ENCODE measurements at places on chromosomes 4 and X.

GRCh38 chr4:176467001-176467400 lies 147.2 kb downstream of the SPCS3 start:
- DNase-seq, result peak; percentile 30

GRCh38 chrX:138519296-138519695 lies 192.2 kb downstream of the FGF13 start:
- DNase-seq, result peak; percentile 15

- peak; percentile 41 for DNase-seq
Observed at GRCh38 chr4:156378033-156378665, 424.5 kb upstream of the CTSO start.

- DNase-seq, result no peak
Observed at GRCh38 chr4:175326796-175327195, 408.6 kb downstream of the ADAM29 start.

- peak; percentile 46 for DNase-seq
Observed at GRCh38 chrX:122586831-122587230, 597.2 kb upstream of the GRIA3 start.

DNA sequence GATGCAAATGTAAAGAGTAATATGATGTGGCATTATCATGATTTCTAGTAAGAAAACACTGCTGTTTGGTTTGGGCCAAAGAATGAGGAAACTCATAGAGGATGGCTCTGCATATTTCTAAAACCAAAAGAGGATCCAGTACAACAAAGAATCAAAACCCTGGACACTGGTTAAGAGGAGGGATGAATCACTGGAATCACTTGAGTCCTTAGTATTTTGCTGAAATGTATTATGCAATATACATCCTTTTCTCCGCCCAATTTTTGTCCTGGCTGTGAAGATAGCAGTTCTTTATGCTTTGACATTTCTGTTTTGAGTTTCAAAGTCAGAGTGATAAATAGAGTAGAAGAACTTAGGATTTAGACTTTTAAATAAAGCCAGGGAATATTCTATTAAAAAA lies 345.9 kb downstream of the PACRGL start:
- no peak for DNase-seq

GRCh38 chr4:129179276-129179675 lies 83.3 kb downstream of the C4orf33 start:
- DNase-seq, result no peak

DNA sequence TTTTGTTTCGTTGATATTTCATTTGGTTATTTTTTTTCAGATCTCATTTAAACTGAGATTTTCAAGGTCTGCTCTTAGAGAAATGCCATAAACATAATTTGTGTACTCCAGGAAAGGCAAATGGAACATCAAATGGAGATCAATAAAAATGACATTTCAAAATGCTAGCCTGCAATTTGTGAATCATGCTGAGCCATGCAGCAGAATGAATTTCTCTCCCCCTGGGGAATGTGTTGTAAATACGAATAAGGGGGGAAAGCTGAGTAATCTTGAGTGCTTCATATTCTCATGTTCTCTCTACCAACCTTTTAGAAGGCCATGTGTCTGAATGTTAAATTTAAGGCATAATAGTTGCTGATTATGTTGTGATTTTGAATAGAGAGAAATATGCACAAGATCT lies 7.8 kb downstream of the ZCCHC4 start:
- DNase-seq, result no peak

DNA sequence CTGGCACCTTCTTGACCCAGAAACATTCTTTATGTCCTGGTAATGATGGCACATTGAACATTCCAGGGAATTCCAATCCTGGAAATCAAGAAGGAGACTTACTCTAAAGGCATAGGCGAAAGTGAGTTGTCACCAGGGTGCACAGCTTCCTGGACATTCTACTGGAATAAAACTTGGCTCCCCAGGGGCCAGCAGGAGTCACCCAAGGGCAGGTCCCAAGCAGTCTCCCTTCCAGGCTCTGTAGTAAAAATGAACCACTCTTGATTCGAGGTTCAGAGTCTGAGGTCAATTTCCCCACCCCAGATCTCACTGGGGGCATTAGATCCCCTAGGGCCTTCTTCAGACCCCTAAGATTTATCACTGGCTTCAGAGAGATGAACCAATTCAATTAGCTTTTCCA lies 338.7 kb upstream of the GATB start:
- no peak for DNase-seq

GRCh38 chrX:23478056-23478455 lies 143.4 kb downstream of the PTCHD1 start:
- peak; percentile 63 for DNase-seq

DNA sequence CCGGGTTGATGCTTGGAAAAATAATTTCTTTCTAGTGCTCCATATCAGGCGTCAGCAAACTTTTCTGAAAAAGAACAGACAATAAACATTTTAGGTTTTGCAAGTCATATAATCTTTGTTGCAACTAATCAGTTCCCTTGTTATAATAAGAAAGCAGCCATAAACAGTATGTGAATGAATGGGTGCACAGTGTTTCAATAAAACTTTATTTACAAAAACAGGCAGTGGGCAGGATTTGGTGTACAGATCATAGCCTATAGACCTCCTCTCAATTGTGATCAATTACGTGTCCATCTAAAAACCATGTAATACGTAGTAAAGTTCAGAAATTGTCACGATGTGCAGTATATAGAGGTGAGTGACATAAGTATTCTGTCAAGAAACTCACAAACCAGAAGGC lies 143.4 kb downstream of the AREG start:
- no peak for DNase-seq

GRCh38 chrX:136525738-136526606 lies 6.0 kb upstream of the VGLL1 start:
- DNase-seq, result peak; percentile 66

DNA sequence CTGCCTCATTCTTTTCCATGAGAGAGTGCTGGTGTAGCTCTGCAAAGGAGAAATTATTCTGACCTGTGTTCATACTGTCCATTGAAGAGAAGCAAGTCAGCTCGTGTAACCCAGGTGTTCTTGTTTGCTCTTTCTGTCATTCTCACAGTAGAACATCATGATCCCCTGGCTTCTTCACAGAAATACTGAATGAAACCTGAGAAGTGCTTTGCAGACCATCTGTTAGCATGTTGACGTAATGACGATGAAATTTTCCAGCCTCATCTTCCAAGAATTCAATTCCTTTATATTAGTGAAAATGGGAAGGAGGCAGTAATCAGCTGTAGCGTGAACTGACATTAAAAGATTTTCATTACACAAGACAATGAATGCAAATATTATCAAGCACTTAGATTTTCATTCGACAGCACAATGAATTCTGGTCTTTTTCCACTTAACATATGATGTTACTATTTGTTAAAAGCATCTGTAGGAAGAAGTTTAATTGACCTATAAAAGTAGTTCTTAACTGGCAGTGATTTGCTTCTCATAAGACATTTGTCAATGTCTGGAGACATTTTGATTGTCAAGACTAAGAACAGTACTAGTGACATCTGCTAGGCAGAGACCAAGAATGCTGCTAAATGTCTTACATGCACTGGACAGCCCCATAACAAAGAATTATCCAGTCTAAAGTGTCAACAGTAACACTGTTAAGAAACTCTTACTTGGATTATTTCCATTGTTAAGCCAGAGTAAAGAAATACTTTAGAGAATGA lies 246.3 kb downstream of the BANK1 start:
- peak; percentile 12 for DNase-seq

DNA sequence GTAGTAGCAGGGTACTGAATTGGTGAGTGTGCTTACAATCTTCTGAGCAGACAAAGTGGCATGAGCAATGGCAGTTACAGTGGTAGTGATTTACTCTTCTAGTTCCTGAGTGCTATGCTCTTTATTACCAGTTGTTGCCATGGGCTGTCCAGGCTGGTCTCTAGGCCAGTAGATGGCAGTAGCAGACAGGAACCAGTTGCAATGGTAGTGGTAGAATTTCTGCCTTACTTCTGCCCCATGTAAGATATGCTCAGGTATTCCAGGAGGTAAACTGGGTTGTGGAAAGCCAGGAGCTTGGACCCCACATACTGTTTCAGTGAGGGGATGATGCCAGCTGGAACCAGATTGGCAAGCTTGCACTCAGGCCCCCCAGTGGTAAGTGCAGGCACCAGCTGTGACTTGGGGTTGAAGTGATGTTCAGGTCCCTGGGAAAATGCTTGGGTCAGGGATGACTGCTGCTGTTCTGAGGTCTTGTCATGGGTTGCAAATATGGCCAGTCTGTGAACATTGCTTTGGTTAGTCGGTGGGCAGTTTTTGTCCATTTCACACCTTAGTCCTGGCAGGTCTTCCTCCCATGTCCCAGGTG lies 63.0 kb upstream of the ZXDB start:
- DNase-seq, result no peak

- no peak for DNase-seq
Observed at GRCh38 chr4:175639346-175639745, 172.7 kb downstream of the GPM6A start.

- peak; percentile 25 for DNase-seq
Observed at GRCh38 chr4:165360041-165360695, 18.6 kb upstream of the CPE start.

- no peak for DNase-seq
Observed at GRCh38 chr4:180086480-180087190, 2156.6 kb upstream of the TENM3 start.

DNA sequence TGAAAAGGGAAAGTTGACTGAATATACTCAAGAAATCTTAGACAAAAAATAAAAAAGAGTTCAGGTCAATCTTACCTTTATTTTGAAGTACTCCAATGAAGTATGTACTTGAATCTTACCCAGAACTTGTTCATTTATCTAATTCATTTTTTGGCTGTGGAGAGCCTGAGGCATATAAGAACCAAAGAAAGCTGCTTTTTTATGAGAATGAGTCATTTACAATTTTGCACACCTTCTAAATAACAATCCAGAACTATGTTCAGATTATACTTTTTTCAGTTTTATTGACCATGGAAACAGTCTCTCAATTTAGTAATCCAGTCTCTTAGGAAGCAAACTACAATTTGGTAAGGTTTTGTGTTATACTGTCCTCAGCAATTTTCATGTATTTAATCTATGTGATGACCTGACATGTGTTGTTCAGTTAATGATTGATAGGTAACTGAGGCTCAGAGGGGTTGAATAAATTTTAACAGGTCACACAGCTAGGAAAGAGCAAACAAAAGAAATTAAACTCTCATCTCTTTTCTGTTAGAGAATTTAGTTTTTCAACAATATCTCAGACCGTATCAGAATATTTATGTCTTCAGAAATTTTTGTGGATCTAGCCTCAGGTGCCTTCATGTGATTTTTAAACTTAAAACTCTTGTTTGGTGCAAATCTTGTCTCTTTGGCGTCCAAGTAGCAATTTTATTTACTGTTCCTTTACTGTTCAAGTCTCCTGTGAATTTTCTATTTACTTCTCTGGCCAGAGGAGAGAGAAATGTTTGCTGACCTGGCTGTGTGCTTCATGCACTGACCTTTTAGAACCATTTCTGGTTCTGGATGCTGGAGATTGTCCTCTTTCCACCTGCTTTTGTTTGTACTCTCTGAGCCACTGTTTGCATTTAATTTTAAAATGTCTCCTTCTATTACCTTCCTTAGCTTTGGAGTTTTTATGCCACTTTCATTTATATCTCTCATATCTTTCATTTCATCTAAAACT lies 1453.4 kb downstream of the STIM2 start:
- no peak for DNase-seq

- no peak for DNase-seq
Observed at GRCh38 chr4:104616401-104616820, 121.7 kb upstream of the CXXC4 start.

- DNase-seq, result no peak
Observed at GRCh38 chrX:7127056-7127455, 20.5 kb upstream of the STS start.

GRCh38 chr4:90643156-90643555 lies 516.0 kb downstream of the CCSER1 start:
- no peak for DNase-seq

GRCh38 chr4:177923888-177924287 lies 481.7 kb upstream of the AGA start:
- DNase-seq, result no peak

GRCh38 chrX:1591863-1592469 lies 562 bp downstream of the AKAP17A start:
- no peak for DNase-seq

- DNase-seq, result peak; percentile 92
Observed at GRCh38 chrX:110341189-110342035, 17.2 kb upstream of the RTL9 start.

DNA sequence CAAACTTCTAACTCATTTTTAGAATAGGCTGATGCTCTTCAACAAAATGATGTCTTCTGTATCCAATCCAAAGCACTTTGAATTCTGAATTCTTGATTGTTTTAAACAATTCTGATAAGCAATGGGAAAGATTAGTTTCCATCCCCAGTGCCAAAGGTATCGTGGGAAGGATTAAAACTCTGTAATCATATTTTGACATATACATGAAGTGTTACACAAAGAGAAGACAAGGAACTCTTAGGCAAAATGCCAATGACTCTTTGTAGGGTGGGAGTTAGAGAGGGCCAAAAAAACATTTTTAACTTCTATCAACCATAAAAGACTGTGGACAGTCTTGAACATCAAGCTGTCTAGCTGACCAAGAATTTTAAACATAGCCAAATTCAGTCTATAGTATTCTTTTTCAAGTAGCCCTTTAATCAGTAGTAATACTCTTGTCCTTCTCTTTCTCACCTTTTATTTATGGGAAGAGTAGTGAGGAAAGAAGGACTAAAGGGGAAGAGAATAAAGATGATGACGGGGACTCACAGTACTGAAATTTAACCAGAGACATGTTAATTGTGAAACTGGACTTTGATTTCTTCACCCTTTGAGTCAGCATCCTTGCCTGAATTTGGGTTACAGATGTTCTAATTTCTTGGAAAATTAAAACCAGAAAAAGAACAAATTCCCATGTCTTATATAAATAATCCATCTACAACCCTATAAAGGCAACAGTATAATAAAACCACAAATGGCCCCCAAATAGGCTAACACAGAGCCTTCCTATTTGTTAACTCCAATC lies 51.8 kb upstream of the VEGFD start:
- DNase-seq, result no peak

GRCh38 chrX:154116426-154117211 lies 19.1 kb upstream of the MECP2 start:
- no peak for DNase-seq

DNA sequence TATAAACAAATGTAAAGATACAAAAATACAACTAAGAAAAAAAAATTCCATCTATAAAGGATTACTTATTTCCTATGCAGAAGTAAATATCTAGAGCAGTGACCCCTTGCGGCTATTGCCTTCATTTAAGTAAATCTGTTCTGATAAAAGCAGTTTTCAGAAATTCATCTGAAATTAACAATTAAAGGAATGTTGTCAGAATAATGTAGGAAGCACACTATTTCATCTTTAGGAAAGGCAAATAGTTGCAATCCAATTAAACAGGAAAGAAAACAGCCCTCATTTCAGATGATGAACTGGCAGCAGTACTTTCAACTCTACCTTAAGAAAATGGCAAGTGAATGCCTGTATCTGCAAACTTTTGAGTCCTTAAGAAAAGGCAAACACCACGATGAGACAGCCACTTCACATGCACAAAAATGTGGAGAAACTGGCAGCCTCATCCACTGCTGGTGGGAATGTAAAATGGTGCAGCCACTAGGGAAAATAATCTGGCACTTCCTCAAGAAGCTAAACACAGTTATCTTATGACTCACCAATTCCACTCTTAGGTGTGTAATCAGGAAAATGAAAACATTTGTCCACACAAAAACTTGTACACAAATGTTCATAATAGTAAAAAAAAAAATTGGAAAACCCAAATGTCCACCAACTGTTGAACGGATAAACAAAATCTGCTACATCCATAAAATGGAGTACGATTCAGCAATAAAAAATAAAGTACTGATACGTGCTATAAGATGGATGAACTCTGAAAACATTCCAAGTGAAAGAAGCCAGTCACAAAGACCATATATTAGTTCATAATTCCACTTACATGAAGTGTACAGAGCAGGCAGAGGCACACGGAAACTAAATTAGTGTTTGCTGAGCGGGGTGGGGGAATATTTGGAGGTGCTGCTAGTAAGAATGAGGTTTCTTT lies 2.0 kb upstream of the THAP9 start:
- DNase-seq, result peak; percentile 89
